ENCODE measurements at places on chromosomes 4 and X. TPM values are rescaled to one million over a fixed set of nuclear protein-coding genes. Genes with fewer than 3 reads are reported as not detected.

Gene TACC3
- 156 TPM for total RNA-seq

Gene HTRA3
- total RNA-seq: 3.0 TPM

Gene FABP2
- not detected for total RNA-seq

Gene SPANXD
- not detected for total RNA-seq

DNA sequence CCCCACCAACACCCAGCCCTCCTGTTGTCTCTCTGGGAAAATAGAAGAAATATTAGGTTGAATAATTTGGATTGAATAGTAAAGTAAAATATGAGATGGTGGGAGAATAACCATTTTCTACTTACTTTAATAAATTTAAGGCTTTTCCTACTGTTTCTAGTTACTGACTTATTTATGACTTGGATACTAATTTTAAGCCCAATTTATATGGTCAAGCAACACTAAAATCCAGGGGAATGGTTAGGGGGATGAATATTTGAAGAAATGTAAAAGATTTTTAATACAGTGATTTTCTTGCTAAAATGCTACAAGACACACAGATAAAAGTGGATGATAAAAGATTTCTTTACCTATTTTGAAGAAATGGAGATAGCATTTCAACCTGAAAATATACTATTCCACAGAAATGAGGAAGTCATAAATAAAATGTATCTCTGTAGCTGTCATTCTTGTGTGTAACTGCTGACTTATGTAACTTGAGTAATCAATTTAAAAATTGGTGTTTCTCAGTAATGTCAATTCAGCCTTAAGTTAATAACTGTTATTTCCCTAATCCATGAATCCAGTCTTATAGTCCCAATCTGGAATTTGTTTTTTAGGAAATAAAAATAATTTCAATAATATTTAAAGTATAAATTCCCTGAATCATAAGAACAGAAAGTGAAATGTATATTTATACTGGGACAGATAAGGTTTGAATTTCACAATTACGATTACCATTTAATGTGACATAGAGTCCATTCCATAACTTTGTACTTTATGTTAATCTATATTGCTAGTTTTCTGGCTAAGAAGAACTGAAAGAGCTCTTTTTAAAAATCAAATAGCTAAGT, 24.3 kb upstream of the IL2 start:
- no peak for DNase-seq
- no peak overlapping the region for H3K27ac ChIP-seq
- no peaks in the 10 kb centered on the region for H3K27me3 ChIP-seq

DNA sequence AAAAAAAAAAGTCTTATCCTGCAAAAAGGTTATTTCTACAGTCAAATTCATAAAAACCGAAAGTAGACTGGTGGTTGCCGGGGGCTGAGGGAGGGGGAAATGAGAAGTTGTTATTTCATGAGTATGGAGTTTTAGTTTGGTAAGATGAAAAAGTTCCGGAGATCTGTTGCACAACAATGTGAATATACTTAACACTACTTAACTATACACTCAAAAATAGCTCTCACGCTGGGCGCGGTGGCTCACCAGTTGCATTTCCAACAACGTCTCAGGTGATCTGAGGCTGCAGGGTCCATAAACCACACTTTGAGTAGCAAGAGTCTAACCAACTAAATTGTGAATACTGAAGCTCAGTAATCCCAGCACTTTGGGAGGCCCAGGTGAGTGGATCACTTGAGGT, 52.4 kb downstream of the ANOS1 start:
- no peak for DNase-seq
- peaks cover 7% of the 10 kb centered on the region for H3K4me1 ChIP-seq
- no peak overlapping the region for H3K4me3 ChIP-seq
- H3K27me3 ChIP-seq: no peaks in the 10 kb centered on the region
- H3K27ac ChIP-seq: no peak overlapping the region

- H3K27ac ChIP-seq: no peak overlapping the region
- H3K27me3 ChIP-seq: no peaks in the 10 kb centered on the region
- no peaks in the 10 kb centered on the region for H3K36me3 ChIP-seq
- no peak overlapping the region for H3K4me3 ChIP-seq
Observed at GRCh38 chr4:169351872-169352271, 81.1 kb upstream of the SH3RF1 start.

- no peak for DNase-seq
Observed at GRCh38 chr4:31041385-31041784, 321.2 kb downstream of the PCDH7 start.

DNA sequence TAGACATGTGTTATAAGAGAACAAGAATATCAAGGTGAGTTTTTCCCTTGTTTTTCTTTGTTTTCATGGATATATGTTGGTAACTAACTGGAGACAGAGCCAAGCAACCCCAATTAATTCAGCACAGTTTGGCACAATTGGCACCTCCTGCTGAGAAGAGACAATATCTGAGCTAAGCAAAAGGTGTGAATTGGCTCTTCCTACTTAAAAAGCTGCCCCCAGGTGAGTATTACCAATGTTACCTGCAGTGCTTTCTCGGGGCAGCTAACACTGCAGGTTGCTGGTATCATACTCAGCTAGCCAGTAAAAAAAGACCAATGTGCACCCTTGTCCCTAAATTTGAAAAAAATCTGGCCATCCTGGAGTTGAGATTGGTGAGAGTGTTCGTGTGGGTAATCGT, 871.2 kb upstream of the TENM3 start:
- no peak overlapping the region for H3K27ac ChIP-seq
- H3K4me3 ChIP-seq: no peak overlapping the region
- DNase-seq: no peak
- no peaks in the 10 kb centered on the region for H3K27me3 ChIP-seq

Data from H9 (cell line).